ENCODE measurements at places on chromosomes 7 and 10. TPM values are rescaled to one million over a fixed set of nuclear protein-coding genes. Genes with fewer than 3 reads are reported as not detected.

DNA sequence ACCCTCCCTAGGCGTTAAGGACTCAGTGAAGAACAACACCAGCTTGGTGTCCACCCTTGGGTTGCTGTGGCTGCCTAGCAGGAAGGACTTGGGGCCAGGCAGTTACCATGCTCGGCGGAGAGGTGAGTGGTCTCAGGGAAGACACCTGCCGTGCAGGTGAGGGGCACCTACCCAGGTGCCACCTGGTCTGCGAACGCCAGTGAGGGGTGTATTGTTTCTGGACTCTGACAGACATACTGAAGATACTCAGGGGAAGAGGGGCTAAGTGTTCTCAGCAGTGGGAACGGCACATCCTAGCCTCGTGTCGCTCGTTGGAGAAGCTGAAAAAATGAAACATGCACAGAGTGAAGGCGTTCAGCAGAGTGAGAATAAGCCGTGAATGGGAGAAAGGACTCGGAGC lies 22.6 kb downstream of the DOCK1 start:
- DNase-seq = no peak

- no peak for DNase-seq
These were observed 2.5 kb downstream of the SAP25 start for GRCh38 chr7:100570954-100571828.

- DNase-seq = peak; percentile 89
These were observed 31.3 kb upstream of the ZNRF2 start for GRCh38 chr7:30252885-30253795.

GRCh38 chr10:27241010-27241651 lies 534 bp upstream of the ACBD5 start:
- peak; percentile 45 for DNase-seq

DNA sequence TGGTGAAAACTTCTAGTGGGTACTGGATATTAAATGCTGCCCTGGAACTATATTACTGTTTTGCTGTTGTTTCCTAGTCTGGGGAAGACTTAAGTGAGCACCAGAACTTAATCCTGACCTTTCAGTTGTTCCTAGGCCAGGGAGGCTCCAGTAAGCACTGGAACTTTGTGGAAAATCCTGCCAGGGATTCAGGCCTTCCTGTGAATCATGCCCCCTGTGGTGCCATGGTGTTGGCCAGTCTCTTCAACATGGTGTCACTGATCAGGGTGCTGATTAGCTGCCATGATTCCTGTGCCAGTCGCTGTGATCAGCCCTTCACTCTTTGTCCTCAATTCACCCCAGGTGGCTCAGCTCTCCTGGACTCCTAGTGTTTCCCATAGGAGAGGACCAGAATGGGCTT lies 8.5 kb upstream of the AOAH start:
- no peak for DNase-seq

DNA sequence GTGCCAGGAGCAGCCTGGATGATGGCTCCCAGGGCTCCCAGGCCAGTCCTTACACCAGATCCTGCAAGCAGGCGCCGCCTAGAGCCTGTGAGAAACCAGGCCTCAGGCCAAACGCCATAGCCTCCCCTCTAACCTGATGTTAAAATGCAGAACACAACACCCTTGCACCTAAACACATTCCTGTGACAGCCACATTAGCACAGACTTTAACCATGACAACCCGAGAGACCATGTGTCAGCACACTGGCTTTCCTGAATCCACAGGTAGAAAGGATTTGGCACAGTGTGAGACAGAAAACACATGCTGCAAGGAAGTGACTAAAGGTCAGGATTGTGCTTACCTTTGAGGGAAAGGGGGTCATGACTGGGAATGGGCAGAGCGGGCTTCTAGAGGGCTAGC lies 59.9 kb downstream of the SGMS1 start:
- no peak for DNase-seq

- no peak for DNase-seq
These were observed 374.0 kb downstream of the TNS3 start for GRCh38 chr7:47207956-47208355.

The FFAR4 gene
- total RNA-seq = not detected
